ENCODE measurements at places on chromosomes 16 and 17. TPM values are rescaled to one million over a fixed set of nuclear protein-coding genes. Genes with fewer than 3 reads are reported as not detected.

DNA sequence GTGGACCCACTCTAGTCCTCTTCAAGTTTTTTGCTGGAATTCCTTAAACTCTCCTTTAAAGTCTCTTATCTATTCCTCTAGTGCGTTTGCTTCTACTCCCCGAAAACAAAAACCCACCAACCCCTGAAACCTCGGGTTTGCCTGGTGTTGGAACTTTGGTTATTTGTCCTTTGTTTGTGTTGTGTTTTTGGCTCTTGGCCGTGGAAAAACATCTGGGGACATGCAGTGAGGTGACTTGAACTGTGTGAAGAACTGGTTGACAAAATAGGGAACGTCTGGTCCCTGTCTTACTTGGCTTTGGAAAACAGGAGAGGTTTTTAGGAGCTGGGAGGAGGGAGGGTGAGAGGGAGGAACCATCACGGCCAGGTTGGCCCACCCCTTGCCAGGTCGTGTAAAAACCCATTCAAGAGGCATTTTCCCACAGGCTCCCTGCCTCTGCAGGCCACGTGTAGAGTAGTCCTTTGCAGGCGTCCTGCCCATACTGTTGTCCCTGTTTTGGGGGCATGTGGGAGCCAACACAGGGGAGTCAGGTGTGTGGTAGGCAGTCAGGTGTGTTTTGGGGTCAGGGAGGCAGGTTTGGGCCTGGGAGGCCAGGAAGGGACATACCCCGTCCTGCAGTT lies 169.3 kb downstream of the RAB11FIP4 start:
- no peak for DNase-seq
- peak overlapping the region; percentile 91 for H3K27ac ChIP-seq
- H3K4me1 ChIP-seq = peaks cover 15% of the 10 kb centered on the region
- no peaks in the 10 kb centered on the region for H3K36me3 ChIP-seq

DNA sequence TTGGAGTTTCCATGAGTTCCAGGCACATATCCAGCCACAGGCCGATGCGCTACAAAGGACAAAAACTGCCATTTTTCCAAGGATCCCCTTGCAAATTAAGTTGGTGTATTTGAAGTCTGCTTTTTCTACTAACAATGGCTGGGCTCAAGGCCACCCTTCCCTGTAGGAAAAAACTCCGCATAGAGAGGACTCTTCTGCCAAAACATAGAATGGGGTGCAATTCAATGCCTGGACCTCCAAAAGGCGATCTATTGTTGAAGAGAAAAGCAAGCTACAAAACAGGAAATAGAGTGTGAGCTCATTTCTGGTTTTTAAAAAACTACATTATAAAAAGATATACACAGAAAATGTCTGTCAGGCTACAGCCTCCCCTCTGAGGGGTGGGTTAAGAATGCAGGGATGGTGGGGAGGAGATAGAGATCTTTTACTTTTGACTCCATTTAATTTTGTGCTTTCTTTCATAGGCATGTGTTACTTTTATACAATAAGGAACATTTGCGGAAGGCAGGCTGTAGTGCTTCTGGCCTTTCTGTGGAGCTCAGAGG lies 22.9 kb upstream of the PRSS54 start:
- no peaks in the 10 kb centered on the region for H3K4me1 ChIP-seq
- H3K36me3 ChIP-seq = no peaks in the 10 kb centered on the region
- no peak overlapping the region for H3K27ac ChIP-seq
- no peak overlapping the region for H3K4me3 ChIP-seq
- H3K27me3 ChIP-seq = no peaks in the 10 kb centered on the region

DNA sequence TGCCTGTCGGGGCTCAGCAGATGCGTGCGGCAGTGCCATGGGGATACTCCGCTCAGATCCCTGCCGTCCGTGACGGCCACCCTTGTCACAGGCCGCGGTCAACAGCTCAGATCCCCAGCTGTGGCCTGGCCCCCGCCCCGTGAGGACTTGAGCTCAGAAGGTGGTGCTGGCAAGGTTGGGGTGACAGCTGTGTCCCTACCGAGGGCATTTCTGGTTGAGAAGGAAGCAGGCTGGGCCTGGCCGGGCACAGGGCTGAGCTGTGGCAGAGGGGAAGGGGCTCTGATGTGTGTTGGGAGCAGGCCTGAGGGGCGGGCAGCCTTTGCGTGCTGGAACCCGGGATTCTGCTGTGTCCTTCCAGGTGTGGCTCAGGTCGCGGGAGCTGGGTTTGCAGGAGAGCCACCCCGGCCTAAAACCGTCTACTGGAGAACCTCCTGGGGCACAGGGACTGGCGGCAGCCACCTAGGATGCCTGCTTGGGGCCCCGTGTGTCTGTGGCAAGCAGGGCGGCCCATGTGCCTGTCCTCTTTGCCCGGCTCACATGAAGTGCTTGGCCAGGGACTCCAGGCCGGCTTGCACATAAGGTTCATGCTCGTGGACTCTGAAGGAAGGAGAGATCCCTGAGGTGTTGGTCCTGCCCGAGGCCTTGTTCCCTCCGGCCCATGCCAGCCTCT lies 5.1 kb downstream of the UBE2I start:
- H3K27ac ChIP-seq = no peak overlapping the region
- peaks cover 17% of the 10 kb centered on the region for H3K4me1 ChIP-seq
- H3K4me3 ChIP-seq = no peak overlapping the region
- H3K27me3 ChIP-seq = no peaks in the 10 kb centered on the region

GRCh38 chr17:40151414-40151963 lies 11.2 kb downstream of the CASC3 start:
- no peaks in the 10 kb centered on the region for H3K36me3 ChIP-seq
- no peak for DNase-seq
- H3K27me3 ChIP-seq = no peaks in the 10 kb centered on the region
- peaks cover 3% of the 10 kb centered on the region for H3K4me1 ChIP-seq
- H3K27ac ChIP-seq = no peak overlapping the region

DNA sequence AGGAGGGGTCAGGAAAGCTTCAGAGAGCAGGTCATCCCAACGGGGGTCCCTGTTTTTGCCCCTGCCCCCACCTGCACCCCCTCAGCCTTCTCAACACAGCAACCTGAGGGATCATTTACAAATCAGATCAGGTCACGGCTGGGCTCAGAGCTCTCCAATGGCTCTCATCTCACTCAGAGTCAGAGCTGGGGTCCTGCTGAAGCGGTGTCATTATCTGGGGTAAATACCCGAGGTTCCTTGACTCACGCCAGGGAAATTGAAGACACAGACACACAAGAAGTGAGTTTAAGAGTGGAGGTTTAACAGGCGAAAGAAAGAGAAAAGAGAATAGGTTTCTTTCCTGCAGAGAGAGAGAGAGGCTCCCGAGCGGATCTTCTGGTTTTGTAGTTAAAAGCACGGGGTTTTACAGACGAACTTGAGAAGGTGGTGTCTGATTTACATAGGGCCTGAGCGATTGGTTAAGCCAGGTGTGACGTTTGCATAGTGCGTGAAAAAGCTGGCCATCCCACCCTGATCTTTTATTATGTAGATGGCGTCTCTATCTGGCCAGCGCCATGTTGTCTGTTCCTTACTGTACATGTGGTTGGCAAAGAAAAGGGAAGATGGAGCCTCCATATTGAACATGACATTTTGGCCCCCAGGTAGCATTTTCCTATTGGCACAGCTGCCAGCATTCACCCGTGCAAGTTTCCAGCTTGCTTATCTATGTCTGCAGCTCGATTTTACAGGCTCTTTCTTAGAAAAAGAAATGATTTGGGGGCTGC lies 51.4 kb downstream of the WSB1 start:
- DNase-seq = no peak
- H3K27ac ChIP-seq = no peak overlapping the region
- no peaks in the 10 kb centered on the region for H3K36me3 ChIP-seq
- H3K27me3 ChIP-seq = no peaks in the 10 kb centered on the region
- no peak overlapping the region for H3K4me3 ChIP-seq

GRCh38 chr16:14193316-14193871 lies 122.3 kb downstream of the MRTFB start:
- no peak overlapping the region for H3K27ac ChIP-seq
- H3K36me3 ChIP-seq = no peaks in the 10 kb centered on the region
- no peaks in the 10 kb centered on the region for H3K4me1 ChIP-seq
- H3K4me3 ChIP-seq = no peak overlapping the region
- H3K27me3 ChIP-seq = no peaks in the 10 kb centered on the region

Gene IRF8
- total RNA-seq = 20.7 TPM

Gene ABCC12
- not detected for total RNA-seq

Gene TP53TG3
- not detected for total RNA-seq

- no peaks in the 10 kb centered on the region for H3K27me3 ChIP-seq
- no peak for DNase-seq
- no peak overlapping the region for H3K27ac ChIP-seq
- no peak overlapping the region for H3K4me3 ChIP-seq
- H3K4me1 ChIP-seq = no peaks in the 10 kb centered on the region
These were observed 275.3 kb downstream of the PARN start for GRCh38 chr16:14354561-14355351.

- no peaks in the 10 kb centered on the region for H3K4me1 ChIP-seq
- no peak overlapping the region for H3K27ac ChIP-seq
- no peak overlapping the region for H3K4me3 ChIP-seq
- H3K27me3 ChIP-seq = no peaks in the 10 kb centered on the region
- no peak for DNase-seq
These were observed 238.8 kb downstream of the SLC39A11 start for GRCh38 chr17:72853440-72854415.

GRCh38 chr17:50425682-50426471 lies at the start of gene ACSF2:
Gene ACSF2 (plus strand): TSS chr17:50426218. CDS start chr17:50426262, 44 bp downstream.
- peak; percentile 88 for DNase-seq
- H3K4me3 ChIP-seq = peak within 1 kb of the TSS; percentile 55
- peaks cover 52% of the 10 kb centered on the region for H3K4me1 ChIP-seq
- peak within 1 kb of the TSS; percentile 92 for H3K27ac ChIP-seq

DNA sequence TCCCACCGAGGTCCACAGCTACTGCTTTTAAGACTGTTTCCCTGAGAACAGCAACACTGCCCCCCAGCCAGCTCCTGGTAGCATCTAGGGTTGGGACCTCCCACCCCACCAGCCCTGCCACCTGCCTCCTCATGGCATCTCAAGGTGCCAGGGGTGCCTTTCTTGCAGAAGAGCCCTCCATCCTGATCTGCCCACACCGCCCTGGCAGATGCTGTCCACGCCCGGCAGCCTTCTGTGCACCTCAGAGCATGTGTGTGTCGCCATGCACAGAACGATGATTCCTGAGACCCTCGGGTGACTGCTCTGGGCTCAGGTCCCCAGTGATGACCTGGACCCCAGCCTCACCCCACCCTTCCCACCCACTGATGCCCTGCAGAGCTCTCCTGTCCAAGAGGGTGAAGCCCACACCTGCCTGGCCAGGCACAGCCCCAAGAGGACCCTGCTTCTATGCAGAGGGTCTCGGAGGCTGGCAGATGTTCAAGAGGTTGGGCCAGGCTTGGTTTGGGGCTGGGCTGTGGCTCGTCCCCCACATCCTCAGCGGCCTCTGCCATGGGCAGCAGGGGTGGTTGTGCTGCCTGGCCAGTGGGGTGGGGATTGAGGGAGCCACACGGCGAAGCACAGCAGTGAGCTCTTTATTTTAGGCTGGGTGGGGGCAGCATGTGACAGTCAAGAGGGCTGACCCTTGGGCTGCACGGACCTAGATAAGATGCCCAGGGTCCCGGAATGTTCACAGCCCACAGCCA lies 5.2 kb upstream of the SPATA2L start:
- H3K36me3 ChIP-seq = no peaks in the 10 kb centered on the region
- no peaks in the 10 kb centered on the region for H3K27me3 ChIP-seq
- H3K4me1 ChIP-seq = peaks cover 14% of the 10 kb centered on the region
- no peak overlapping the region for H3K4me3 ChIP-seq
- H3K27ac ChIP-seq = no peak overlapping the region

Gene DDX19B
- 10.5 TPM for total RNA-seq

GRCh38 chr16:84379008-84379708 lies 10.8 kb downstream of the ATP2C2 start:
- no peak overlapping the region for H3K4me3 ChIP-seq
- no peaks in the 10 kb centered on the region for H3K27me3 ChIP-seq
- peak overlapping the region; percentile 8 for H3K27ac ChIP-seq
- H3K4me1 ChIP-seq = no peaks in the 10 kb centered on the region
- no peak for DNase-seq

GRCh38 chr16:69404275-69404805 lies 18.5 kb upstream of the TERF2 start:
- peak overlapping the region; percentile 65 for H3K27ac ChIP-seq
- DNase-seq = peak; percentile 51
- H3K4me3 ChIP-seq = no peak overlapping the region
- H3K27me3 ChIP-seq = no peaks in the 10 kb centered on the region

GRCh38 chr17:82296511-82297279 lies 20.7 kb downstream of the CD7 start:
- no peaks in the 10 kb centered on the region for H3K36me3 ChIP-seq
- DNase-seq = no peak
- H3K27me3 ChIP-seq = no peaks in the 10 kb centered on the region
- no peak overlapping the region for H3K4me3 ChIP-seq
- H3K4me1 ChIP-seq = peaks cover 47% of the 10 kb centered on the region

GRCh38 chr16:5319799-5320198 lies 222.2 kb upstream of the EEF2KMT start:
- no peaks in the 10 kb centered on the region for H3K27me3 ChIP-seq
- no peaks in the 10 kb centered on the region for H3K4me1 ChIP-seq
- H3K27ac ChIP-seq = no peak overlapping the region
- H3K36me3 ChIP-seq = no peaks in the 10 kb centered on the region

Gene ZNF768
- total RNA-seq = 54.7 TPM

GRCh38 chr16:75341564-75342307 lies 90.3 kb upstream of the BCAR1 start:
- H3K4me3 ChIP-seq = no peak overlapping the region
- peaks cover 18% of the 10 kb centered on the region for H3K4me1 ChIP-seq
- H3K36me3 ChIP-seq = no peaks in the 10 kb centered on the region
- H3K27me3 ChIP-seq = peaks cover 4% of the 10 kb centered on the region
- no peak for DNase-seq
- peak overlapping the region; percentile 60 for H3K27ac ChIP-seq

- H3K4me3 ChIP-seq = no peak overlapping the region
- peak; percentile 69 for DNase-seq
- peak overlapping the region; percentile 13 for H3K27ac ChIP-seq
These were observed 40.7 kb upstream of the SLC12A3 start for GRCh38 chr16:56824331-56824730.

DNA sequence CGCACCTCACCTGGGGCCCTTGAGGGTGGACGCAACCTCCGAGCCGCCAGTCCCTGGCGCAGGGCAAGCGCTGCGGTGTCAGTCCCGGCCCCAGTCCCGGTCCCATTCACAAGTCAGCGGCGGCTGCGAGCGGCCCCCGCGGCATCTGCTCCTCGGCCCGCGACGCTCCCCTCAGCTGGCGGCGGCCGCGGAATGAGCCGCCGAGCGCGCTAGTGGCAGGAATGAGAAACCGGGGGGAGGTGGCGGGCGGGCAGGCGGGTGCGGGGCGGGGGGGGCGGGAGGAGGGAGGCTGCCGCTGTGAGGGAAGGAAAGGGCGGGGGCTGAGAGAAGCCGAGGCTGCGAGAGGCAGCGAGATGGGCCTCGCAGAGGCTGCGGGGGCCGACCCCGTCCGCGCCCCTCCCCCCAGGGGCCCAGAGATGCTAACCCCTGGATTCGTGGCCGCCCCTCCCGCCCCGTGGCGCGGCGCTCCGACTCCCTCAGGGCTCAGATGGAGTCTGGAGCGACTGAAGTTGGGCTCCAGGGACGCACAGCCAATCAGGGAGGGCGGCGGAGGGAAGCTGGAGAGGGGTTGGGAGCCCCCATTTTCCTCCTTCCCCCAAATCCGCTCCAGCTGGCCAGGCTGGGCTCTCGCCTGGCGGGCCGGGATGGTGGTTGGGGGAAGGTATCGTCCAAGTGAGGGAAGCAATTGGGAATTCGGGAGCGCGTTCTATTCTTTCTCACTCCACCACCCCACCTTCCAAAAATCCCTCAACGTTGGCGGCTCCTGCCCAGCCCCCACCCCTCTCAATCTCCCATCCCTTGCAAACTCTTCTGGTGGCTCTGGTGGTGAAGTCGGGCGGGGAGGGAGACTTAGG lies at the start of gene CDH11:
Gene CDH11, minus strand, starts transcription at position 194 of the 854 bp plus-strand sequence. CDS start 117,194 bp downstream, outside the sequence.
- peak within 1 kb of the TSS; percentile 87 for H3K27ac ChIP-seq
- peaks cover 63% of the 10 kb centered on the region for H3K4me1 ChIP-seq
- peak; percentile 38 for DNase-seq
- H3K4me3 ChIP-seq = peak within 1 kb of the TSS; percentile 60
- H3K36me3 ChIP-seq = no peaks in the 10 kb centered on the region
- H3K27me3 ChIP-seq = peaks cover 44% of the 10 kb centered on the region

All from transverse colon (tissue), 4 donors.